NCI-H446 treated with DMSO at 0.1 percent for 48 hours (cell line): ENCODE measurements at places on chromosomes 4 and X.

DNA sequence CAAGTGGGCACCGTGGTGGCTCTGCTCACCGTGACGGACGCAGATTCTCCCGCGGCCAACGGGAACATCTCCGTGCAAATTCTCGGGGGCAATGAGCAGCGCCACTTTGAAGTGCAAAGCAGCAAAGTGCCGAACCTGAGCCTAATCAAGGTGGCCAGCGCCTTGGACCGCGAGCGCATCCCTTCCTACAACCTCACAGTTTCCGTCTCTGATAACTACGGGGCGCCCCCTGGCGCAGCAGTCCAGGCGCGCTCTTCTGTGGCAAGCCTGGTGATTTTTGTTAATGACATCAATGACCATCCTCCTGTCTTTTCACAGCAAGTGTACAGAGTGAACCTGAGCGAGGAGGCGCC lies 2.7 kb downstream of the FAT4 start:
- DNase-seq = no peak

DNA sequence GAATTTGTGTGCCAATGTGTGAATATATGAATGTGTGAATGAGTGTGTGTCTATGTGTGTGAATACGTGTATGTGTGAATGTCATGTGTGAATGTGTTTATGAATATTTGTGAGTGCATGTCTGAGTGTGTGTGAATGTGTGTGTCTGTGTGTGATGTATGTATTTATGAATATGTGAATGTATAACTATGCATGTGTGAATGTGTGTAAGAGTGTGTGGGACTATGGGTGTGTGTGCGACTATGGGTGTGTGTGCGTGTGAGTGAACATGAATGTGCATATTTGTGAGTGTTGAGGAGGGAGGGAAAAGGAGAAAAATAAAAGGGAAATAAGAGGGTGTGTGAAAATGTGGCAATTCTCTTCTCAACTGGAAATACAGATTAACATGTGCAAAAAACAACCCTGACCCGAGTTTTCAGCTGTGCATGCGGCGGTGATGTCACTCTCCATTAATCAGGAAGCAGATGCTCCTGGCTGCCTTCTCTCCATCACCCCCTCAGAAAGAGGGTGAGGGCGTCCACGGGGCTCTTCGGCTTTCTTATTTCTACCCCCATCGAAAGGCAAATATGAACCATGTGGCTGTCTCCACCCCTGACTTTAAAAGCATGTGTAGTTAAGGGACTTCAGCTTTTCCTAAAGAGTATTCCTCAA lies 219.8 kb downstream of the MAML3 start:
- peak; percentile 83 for DNase-seq

DNA sequence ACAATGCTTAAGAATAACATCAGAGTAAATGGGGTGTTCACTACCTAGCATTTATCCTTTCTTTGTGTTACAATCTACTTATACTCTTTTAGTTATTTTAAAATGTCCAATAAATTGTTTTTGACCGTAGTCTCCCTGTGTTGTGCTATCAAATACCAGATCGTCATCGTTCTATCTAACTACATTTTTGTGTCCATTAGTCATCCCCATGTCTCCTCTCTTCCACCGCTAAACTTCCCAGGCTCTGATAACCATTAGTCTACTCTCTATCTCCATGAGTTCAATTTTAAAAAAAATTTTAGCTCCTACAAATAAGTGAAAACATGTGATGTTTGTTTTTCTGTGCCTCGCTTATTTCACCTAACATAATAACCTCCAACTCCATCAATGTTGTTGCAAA lies 381.9 kb downstream of the PRDM5 start:
- no peak for DNase-seq

DNA sequence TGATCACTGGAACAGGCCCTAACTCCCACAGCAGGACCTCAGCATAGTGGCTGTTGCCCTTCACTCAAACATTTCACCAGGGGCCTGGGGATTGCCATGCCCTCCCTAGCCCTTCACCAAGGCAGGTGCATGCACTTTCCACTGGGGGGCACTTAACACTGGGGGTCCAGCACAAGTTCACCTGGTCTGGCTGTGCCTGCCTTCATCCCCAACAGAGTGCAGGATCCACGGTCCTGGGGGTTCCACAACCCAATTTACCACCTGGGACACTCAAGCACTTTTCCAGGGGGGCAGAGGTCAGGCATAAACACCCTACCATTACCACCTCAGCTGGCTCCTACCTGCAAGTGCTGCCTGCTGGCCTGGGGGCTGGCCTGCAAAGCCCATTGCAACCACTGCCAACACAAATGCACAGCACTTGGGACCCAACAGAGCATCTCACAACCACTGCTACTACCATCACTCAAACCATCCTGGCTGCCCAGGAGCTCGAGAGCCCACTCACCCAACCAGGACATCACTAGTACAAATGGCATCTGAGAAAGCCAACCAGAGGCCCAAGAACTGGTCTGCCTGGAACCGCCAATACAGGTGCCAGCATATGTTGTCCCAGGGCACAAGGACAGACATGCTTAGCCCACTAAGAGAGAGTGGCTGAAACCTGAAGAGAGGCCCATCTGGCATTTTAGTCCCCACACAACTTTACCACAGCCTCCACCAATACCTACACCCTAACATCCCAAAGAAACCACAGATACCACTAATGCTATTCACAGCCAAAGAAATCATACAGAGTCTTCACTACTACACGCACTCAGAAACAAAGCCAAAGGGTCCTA lies 43.1 kb downstream of the NAT8L start:
- no peak for DNase-seq

DNA sequence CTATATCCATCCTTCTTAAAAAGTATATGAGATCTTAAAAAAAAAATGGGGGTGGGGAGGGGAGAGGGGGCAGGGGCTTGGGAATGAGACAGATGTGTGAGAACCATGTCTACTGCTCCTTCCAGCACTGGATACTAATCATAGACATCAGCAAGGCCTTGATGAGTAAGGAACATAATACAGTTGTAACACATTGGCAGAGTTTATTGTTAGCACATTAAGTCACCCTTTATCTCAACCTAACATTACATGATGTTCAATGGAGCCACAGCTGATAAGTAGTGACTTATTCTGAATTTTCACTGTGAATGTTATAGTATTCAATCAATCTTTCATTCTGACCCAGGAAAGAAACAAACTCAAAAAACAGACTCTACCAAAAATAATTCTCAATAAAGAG lies 47.3 kb upstream of the KCNE5 start:
- no peak for DNase-seq

DNA sequence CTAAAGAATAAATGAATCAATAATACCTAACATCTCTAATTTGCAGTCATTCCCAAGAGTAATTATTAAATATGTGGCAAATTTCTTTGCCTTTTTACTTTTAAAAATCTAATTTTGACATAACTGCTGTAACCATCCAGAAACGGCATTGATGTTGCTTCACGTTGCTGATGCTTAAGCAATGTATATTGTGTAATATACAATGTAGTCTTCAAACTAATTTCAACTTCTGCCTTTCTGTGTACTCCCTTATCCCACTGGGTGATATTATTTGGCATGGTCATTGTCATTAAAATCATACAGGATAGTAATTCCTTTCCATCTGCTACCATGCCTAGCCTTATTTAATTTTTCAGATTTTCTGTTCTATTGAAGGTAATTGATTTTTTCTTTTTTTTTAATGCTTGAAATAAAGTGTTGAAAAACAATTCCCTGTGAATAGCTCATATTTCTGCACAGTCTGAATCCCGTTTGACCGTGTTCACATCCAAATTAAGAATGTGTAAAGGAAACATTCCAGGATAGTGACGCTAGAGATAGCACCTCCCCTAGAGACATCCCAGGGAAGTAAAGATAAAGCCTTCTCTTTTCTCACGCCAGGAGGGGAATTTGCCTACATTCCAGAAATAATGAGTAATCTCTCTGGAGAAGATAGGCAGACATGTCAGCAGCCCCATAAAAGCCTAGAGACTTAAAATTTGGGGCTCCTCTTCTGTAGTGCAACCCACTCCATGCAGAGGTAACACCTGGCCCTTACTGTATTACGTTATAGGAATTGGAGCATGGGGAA lies 8.6 kb downstream of the FAM200B start:
- DNase-seq = no peak

DNA sequence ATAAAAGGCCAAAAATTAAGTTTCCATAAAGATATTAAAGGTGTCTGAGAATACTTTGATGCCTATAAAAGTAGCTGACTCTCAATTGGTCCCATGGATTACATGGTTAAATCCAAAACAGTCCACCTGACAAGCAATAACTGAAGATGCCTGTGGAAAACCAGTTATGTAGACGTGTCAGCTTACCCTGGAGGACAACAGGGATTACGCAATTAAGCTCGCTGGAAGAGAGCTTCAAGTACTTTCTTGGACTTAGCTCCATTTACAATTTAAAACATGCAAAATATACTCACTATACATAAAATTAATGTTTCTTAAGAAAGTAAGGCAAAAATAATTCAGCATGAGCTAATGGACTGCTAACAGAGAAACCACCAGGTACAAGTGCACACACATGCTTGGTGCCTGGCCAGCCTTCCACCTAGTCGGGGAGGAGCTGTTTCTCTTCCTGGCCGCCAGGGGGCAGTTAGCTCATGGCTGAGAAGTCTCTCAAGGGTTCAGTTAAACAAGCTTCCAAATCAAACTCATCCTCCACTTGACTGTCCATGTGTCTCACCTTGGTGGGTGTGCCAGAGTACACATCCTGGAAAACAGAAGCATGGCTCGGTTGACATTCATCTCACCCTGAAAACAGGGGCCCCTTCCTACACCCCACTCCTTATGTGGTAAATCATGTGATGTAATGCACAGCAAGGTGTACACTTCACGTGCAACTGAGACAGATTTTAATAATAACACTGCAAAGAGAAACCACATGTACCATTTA lies 9.2 kb upstream of the FAM53A start:
- DNase-seq = peak; percentile 4

DNA sequence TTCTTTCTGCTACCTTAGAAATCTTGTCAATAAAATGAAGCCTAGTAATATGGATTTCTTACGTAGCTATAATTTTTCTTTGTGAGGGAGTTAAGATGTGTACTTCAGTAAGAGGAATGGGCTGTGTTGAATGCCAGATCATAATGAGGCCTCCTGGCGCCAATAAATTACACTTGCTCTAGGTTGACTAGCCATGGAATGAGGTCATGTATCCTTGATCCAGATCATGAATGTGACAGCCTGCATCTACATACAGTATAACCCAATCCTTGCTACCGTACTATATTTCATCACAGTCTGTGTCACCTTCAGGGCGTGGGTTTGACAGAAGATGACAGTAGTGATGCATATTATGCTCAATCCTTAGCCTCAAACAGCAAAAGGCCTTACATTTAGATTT lies 36.2 kb downstream of the NHS start:
- peak; percentile 77 for DNase-seq

DNA sequence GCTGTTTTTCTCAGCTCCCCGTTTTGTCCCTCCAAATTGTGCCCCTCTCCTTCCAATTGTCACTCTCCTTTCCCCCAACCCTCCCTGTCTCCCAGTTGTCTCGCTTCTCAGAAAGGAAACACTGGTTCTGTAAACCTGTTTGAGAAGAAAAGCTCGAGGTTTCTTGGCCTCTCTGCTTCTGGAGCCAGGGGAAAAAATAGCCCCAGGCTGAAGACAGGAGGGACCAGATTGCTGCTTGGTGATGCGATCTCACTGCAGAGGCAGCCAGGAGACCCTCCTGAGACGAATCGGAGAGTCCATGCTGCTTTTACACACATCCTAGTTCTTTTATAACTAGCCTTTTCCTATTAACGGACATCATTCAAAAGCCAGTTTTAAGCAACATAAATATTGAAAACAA lies 21.2 kb downstream of the TRIML1 start:
- no peak for DNase-seq

GRCh38 chr4:127138586-127138985 lies 494.2 kb upstream of the INTU start:
- no peak for DNase-seq

GRCh38 chr4:184666670-184667069 lies 17.1 kb downstream of the PRIMPOL start:
- DNase-seq = no peak

DNA sequence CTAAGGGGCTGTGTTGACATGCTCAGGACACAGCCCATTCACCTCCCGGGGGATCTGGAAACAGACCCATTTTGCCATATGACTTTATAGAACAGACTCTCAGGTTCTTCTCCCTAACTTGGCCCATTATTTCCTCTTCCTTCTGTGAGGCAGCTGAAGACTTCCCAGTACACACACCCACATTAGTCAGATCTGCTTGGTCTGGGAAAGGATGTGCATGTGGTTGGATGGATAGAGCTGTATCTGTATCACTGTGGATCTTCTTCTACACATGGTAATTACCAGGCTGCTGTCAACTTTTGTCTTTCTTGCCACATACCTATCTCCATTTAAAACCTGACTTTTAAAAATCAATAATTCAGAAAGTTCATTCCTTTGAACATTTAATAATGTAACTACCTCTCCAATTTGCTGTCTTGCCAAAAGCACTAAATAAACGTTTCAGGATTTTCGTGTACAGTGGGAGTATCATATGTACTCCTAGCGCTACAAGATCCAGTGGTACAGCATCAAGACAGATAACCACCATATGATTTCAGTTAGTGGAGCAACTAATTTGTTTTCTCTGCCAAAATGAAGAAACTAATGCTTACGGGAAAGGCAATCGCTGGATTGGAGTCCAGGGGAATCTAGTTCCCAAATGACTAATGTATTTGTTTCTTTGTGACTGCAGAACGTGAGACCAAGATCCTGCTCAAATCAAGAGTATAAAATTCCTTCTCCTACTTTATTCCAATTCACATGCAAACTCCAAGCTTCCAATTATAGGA lies 134.1 kb upstream of the MAP3K15 start:
- DNase-seq = no peak

DNA sequence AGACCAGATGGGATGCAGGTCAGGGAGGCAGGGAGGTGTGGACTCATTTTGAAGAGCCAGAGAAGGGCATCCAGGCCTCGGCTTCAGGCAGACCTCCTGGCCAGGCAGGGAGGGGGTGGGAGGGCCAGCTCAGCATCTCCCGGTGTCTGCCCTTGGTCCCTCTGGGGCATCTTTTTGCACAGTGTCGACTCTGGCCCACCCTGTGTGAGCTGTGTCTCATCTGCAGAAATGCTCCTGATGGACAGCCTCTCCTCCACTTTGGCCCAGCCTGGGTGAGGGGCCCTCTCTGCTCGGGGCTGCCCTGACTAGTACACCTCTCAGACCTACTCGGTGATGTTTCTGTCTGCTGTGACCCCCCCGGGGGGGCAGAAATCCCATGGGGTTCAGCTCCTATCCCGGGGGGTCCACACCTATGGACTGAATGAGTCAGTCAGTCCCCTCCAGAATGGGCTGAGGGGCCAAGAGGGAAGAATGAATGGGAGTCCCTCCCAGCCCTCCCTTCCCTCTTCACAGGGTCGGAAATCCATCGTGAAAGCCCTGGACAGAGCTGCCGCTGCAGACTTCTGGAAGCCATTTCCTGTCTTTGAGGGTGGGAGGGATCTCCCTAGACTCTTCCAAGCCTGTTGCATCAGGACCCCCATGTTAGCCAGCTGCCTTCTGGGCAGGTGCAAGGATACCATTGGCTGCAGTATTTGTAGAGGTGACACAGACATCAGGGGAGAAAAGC lies 196.7 kb upstream of the PSAPL1 start:
- DNase-seq = no peak

- no peak for DNase-seq
These were observed 923.2 kb downstream of the SH3BGRL start for GRCh38 chrX:82125103-82125502.

GRCh38 chrX:37796805-37797204 lies 16.9 kb downstream of the CYBB start:
- DNase-seq = no peak
